ENCODE measurements at places on chromosomes 1 and 21.

DNA sequence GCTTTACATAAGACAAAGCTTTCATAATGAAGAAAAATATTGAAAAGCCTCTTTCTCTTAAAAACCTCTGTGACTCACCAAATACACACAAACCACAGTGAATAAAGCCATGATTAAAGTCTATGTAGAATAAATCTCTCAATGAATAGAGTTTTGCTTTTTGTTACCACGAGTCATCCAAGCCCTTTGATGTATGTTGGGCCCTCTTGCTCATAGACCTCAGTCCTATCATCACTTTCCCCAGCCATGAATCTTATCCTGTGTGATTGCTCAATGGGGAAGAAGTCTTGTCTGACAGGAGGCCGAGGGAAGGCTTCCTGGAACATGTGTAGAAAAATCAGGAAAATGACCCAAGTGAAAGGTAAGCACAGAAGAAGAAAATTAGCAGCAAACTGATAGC lies 60.8 kb downstream of the NGF start:
- DNase-seq: no peak

DNA sequence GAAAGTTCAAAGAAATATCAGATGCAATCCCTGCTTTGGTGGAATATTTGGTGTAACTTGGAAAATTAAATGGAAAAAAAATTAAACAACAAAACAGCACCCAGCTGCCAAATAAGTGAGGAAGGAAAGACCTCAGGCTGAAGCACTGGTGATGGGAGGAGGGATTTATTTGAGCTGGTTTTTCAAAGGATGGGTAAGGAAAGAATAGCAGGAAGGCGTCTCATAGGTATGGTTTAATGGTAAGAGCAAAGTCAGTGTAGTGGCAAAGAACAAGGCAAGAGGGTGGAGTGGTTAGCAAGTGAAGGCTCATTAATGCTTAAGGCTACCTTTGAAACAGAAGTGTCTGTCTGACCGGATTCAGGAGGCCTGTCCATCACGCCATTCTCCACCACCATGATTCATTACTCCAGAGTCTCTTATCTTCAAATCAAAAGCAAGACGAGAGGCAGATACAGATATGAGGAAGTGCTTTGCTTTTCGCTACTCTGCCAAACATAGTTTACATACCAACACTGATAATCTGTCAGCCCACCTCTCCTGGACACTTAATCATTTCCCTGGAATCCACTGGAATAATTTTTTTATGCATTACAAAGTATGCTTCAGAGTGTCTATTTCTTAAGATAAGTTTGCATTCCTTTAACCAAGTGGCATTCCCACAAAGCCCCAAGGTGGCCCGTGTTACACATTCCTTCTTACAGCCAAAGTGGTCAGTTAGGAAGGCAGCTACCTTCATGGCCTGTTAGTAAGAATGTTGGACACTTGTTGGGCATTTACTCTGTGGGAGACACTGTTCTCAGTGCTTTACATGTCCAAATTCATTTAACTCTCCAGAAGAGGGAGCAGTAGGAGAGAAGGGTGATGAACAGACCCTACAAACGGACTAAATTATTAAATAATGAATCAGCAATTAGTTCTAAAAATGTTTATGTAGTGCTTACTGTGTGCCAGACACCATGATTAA lies 146.6 kb downstream of the ROR1 start:
- no peak for DNase-seq

GRCh38 chr1:168180148-168180524 lies 1.4 kb downstream of the TIPRL start:
- DNase-seq: no peak

DNA sequence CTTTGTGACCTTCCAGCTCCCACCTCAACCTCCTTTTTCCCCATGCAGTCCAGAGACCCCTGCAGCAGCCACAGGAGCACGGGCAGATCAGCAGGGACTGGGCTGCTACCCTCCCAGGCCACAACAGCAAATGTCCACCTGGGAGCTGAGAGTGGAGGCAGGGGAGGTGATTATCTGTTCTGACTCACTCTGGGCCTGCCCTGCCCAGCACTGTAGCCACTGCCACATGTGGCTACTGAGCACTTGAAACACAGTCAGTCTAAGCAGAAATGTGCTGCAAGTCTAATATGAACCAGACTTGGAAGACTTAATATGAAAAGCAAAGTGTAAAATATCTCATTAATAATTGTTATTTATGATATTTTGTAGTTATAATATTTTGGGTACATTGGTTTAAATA lies 148.9 kb upstream of the VANGL1 start:
- DNase-seq: no peak

- no peak for DNase-seq
These were observed 989.0 kb downstream of the PLA2G4A start for GRCh38 chr1:187817782-187818181.

DNA sequence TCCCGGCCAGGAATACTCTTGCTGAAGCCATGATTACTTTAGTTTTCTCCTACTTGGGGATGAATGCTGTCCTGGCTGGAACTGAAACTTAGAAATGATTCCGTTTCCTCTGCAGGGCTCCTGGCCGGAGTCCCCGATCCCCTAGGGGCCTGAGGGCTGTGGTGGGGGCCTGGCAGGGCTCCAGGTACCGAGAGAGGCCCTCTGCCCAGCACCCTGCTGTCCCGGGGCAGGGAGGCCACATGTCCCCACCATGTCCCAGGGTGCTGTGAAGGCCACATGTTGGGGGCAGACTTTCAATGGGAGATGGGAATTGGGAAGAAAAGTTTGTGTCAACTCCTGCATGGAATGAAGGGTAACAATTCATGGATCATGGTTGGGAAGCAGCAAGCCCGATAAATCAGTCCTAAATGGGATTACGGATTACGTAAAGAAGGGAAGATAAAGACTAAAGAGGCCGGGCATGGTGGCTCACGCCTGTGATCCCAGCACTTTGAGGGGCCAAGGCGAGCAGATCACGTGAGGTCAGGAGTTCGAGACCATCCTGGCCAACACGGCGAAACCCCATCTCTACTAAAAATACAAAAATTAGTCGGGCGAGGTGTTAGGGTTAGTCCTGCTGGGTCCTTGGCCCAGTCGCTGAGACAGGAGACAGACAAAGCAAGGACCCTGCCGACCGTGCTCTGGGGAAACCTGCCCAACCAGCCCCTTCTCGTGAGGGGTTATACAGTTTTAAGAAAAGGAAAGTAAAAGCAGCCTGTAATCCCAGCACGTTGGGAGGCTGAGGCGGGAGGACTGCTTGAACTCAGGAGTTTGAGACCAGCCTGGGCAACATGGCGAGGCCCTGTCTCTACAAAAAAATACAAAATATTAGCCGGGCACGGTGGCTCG lies 37.6 kb downstream of the MORN1 start:
- no peak for DNase-seq

Measured in SK-N-DZ (cell line).